Mammary microvascular endothelial cell (primary cell): ENCODE measurements at places on chromosomes 16 and 17. TPM values are rescaled to one million over a fixed set of nuclear protein-coding genes. Genes with fewer than 3 reads are reported as not detected.

CD300E gene
- not detected in 2 replicates for total RNA-seq

BAHCC1 gene
- 15.3 and 23.0 TPM in 2 replicates for total RNA-seq

LGALS9B gene
- not detected in 2 replicates for total RNA-seq

C17orf113 gene
- total RNA-seq, result 0.07 and 0.20 TPM in 2 replicates

CRISPLD2 gene
- 0.20 and 0.25 TPM in 2 replicates for total RNA-seq

ABCA8 gene
- not detected in 2 replicates for total RNA-seq
